GM12864 (cell line): ENCODE measurements at places on chromosomes 3 and 15.

DNA sequence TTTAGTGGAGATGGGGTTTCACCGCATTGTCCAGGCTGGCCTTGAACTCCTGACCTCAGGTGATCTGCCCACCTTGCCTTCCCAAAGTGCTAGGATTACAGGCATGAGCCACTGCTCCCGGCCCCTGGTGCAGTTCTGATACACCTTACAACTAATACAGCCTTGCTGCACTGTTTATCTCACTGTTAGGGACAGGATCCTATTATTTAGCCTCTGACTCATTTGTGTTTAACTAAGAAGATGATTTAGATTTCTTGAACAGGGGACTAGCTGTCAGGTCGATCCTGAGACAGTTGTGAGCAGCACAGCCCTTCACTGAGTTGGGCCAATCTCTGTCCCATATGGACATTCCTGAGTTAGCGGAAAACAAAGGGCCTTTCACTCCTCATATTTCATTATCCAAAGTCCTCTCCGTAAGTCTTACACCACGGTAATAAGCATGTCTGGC lies 19.2 kb downstream of the GYG1 start:
- no peak for DNase-seq

DNA sequence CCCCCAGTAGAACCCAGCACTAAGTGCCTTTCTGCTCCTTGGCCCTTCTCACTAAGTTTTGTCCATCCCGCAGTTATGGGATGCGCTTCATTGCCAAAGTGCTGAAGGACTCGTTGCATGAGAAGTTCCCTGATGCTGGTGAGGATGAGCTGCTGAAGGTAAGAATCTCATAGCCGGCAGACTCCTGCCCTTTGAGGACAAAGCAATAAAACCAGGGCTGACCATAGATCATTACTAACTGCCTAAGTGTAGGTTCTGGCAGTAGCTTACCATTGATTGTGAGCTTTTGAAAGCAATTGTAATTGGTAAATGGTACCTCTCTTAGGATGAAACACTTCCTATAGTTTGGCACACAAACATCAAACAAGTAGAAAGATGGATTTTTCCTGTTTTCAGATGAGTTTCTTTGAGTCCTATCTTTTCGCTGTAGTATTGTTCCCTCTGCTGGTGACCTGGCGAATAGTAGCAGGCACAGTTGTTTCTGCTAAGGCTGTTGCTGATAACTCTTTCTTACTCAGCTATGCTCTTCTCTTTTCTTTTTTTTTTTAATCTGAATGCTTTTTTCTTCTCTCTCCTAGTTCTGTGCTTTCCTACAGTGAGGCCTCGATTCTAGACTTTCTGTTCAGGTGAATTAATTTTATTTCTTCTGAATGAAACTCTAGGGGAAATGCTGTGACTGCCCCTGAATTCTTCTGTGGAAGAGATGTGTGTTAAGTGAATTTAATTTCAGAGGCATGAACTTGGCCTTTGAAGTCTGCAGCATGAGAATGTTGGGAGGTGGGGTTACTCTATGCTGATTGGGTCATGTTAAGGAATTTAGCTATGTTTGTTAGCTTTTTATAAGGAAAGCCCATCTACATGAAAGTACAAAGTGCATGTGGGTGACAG lies 47.4 kb upstream of the CRTC3 start:
- DNase-seq = no peak

GRCh38 chr3:141331377-141332318 lies 36.7 kb upstream of the ZBTB38 start:
- no peak for DNase-seq

DNA sequence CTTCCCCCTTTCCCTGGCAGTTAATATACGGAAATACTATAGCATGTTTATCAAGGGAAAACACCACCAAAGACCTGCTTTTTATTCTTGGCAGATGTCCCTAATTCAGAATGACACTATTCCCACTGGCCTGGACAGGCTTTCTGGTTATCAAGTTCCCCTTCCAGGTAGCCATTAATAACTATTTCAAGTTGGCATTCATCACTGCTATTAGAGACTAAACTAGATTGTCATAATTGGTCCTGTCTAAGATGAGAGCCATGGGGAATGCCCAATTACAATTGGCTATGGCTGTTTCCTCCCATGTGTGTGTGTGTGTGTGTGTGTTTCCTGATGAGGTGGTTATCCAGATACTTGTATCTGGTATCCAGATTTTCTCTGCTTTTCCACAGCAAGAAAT lies 608.1 kb downstream of the SQOR start:
- DNase-seq = no peak

DNA sequence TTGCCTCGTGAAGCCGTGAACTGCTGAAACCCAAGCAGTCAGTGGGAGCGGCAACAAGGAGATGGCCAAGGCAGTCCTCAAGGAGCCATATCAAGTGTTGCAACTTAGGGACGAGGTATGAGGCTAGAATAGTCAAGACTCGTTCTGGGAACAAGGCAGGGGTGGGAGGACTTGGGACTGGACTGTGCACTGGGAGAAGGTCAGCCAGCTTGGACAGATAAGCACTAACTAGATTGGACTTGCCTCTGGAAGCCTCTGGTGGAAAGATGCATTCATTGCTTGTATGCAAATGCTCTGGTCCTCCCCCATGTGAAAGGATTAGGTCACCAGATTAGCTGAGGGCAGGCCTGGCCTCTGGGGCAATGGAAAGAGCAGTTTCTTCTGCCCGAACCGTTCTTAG lies 123.3 kb upstream of the CTNNB1 start:
- DNase-seq = no peak

GRCh38 chr3:114872050-114872449 lies 275.0 kb downstream of the ZBTB20 start:
- no peak for DNase-seq

GRCh38 chr15:94164202-94164807 lies 67.1 kb upstream of the MCTP2 start:
- DNase-seq = no peak

- no peak for DNase-seq
These were observed 15.6 kb downstream of the CLEC3B start for GRCh38 chr3:45041666-45042065.

DNA sequence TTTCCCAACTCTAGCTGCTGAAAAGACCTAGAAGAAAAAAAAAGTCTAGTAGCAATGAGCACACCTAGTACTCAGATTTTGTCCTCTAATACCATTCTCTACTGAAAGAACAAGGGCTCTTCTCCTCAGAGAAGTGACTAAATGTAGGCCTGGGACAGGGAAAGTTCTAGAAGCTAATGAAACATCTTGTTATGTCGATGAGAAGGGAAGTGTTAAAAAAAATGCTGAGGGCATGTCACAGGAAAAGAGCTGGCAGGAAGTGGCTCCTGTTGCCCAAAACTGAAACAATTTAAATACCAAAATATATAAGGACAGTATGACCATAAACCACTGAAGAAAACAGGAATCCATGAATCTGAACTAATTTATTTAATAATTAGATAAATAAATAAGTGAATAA lies 581.4 kb upstream of the TBL1XR1 start:
- DNase-seq = no peak

GRCh38 chr3:58754074-58754473 lies 87.5 kb upstream of the FAM3D start:
- no peak for DNase-seq

DNA sequence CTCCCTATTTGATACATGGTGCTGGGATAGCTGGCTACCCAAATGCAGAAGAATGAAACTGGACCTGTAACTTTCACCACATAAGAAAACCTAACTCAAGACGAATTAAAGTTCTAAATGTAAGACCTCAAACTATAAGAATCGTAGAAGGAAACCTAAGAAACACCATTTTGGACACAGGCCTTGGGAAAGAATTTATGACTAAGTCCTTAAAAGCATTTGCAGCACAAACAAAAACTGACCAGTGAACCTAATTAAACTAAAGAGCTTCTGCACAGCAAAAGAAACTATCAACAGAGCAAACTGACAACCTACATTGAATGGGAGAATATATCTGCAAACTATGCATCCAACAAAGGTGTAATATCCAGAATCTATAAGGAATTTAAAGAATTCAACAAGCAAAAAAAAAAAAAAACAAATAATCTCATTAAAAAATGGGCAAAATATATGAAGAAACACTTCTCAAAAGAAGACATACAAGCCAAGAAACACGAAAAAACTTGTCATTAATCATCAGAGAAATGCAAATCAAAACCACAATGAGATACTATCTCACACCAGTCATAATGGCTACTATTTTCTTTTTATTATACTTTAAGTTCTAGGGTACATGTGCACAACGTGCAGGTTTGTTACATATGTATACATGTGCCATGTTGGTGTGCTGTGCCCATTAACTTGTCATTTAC lies 37.0 kb downstream of the HDGFL3 start:
- no peak for DNase-seq

- DNase-seq = no peak
These were observed 21.9 kb downstream of the KLHL6 start for GRCh38 chr3:183533412-183534132.

GRCh38 chr15:99895189-99895955 lies 162.1 kb upstream of the LYSMD4 start:
- peak; percentile 18 for DNase-seq

DNA sequence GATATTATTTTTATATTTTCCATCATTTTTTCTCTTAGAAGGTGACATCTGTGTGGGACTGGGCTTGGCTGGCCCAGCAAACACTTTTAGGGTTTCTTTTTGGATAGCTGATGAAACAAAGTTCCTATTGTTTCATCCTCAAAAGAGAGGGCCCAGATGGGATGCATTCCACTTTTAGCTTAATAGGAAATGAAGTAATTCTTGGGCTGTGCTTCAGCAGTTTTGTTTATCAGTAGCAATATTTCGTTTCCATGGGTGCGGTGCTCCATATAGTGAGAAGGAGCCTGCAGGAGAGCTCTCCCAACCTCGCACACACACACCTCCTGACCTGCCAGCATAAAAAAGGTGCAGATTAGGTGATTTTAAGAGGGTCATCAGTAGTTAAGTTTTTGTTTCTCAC lies 147.5 kb downstream of the AKAP13 start:
- DNase-seq = no peak

DNA sequence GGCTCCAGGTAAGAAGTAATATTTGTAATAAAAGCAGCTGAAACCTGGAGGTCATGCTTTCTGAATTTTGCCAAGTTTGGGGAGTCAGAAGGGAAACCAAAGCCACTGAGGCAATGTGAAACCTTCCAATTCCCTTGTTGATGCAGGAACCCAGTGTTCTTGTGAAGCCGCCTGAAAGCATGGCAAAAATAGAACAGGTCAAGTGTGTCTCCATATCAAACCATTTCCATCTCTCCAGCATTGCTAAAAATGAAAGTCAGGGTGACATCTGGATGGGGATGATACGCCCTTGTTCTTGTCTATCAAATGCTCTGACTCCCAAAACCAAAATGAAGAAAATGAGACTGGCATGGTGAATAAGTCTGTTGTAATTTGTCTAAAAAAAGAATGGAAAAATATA lies 362.5 kb downstream of the VPS13C start:
- no peak for DNase-seq

GRCh38 chr3:50430191-50430590 lies 70.9 kb upstream of the TMEM115 start:
- no peak for DNase-seq

DNA sequence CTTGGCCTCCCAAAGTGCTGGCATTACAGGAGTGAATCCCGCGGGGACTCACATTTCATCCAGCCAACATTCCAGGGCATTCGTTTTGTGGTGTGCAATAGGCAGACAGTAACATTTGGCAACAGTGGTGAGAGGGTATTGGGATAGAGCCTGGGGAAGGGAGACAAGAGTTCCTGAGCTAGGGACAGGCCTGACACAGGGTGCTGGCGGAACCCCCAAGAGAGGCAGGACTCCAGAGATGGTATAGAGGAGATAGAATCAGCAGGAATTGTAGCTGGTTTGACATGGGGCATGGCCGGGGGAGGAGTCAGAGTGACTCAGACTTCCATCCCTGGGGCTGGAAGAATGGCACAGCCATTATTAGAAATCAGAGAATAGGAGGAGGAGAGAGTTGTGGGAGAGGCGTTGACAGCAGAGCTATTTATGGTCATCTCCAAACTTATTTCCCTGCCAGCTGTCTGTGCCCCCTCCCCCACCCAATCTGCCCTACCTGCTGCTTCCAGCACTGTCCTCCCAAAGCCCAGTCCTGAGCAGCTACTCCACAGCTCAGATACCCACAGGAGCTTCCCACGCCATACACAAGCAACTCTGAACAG lies 4.4 kb upstream of the IDH2 start:
- no peak for DNase-seq

DNA sequence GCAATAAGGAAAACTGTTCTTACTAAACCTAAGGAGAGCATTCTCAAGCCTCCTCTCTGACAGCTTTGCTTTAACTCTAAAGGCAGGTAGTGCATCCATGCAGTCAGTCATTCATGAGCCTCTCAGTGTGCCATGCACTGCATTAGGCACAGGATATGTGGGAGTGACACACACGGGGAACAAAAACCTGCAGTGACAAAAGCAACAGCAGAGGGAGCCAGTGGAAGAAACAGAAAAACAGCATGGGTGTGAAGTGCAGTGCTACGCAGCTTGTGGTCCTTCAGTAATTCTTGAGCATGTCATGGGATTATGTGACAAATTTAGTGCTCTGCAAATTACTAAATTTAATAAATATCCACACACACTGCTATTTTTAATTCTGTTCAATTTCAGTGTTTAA lies 230.7 kb downstream of the BBX start:
- peak; percentile 4 for DNase-seq

DNA sequence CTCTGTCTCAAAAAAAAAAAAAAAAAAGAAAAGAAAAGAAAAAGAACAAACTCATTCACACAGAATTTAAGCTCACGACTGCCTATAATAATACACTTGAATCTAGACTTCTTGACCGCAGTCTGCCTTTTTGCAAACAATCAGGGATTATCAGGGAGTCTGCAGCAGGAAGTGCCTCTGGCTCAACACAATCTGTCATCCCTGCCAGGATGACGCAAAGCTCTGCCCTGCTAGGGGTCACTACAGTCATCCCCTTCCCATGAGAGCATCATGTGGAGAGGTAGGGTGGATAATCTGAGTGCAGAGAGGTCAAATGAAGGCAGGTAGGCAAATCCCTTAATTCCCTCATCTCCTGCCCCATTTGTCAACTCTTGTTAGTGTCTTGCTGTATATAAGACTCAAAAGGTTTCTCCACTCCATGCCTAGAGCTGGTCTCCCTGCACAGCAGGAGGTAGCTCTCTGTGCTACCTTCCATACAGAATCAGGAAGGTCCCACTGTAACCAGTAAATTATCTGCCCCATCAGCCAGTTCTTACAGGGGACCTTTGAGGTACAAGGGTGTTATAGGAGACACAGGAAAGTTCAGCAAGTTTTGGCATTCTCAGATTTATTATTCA lies 4.2 kb downstream of the UBAP1L start:
- no peak for DNase-seq

GRCh38 chr15:80491163-80491847 lies 87.1 kb downstream of the ARNT2 start:
- no peak for DNase-seq

DNA sequence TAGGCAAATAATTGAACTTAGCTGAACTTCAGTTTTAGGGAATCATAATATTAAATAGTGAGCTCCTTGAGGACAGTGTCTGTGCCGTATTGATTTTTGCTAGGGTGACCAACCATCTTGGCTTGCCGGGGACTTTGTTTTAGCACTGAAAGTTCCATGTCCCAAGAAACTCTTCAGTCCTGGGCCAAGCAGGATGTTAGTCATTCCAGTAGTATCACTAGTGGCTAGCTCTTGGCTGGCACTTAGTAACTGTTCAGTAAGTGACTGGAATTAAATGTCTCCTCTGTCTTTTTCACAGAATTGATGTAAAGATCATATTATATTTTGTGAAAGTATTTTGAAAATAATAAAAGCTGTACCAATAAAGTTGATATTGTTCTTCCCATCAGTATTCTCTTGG lies 42.3 kb downstream of the RSRC1 start:
- DNase-seq = no peak
